Uterus (tissue), 4 donors: ENCODE measurements at places on chromosomes 1 and 21. TPM values are rescaled to one million over a fixed set of nuclear protein-coding genes. Genes with fewer than 3 reads are reported as not detected.

- no peak for DNase-seq
These were observed 74.4 kb upstream of the LYPLAL1 start for GRCh38 chr1:219099307-219099706.

DNA sequence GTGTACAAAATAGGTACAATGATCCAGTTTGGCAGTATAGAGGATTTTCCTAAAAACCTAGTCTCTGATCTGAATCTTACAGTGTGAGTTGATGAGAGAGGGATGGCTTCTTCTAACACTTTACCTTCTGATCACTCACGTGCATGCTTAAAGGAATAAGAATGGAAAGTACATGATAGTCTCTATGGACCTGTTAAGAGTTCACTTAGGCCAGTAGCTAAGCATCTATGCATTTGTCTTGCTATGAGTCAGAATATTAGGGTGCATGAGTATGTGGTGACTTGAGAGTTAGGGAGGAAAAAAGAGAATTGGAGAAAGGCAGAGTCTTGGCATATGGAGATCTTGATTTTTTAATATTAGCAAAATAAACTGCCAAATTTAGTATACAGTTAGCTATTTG is 206.3 kb downstream of the COL11A1 start:
- DNase-seq = no peak

DNA sequence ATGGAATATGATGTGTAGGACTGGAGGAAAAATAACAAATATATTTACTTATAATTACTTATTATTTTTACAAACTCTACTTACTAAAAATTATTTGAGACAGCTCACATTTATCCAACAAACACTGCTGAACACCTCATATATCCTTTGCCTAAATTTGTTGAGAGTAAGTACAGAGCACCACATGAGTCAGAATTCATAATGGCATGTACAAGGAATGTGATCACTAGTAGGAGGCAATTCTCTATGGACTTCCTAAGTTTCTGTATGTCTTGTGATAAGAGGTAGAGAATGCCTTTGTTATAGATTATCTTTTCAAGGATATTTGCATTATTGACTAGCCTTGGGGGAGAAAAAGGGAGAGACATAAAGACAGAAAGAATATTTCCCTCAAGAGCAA is 8.2 kb upstream of the ST6GALNAC3 start:
- no peak for DNase-seq

DNA sequence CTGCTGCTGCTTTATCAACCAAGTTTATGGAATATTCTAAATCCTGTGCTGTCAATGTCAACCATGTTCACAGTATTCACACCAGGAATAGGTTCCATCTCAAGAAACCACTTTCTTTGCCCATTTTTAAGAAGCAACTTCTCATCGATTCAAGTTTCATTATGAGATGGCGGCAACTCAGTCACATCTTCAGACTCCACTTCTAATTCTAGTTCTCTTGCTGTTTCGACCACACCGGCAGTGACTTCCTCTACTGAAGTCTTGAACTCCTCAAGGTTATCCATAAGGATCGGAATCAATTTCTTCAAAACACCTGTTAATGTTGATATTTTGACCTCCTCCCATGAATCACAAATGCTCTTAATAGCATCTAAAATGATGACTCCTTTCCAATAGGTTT is 39.7 kb upstream of the IFNLR1 start:
- no peak for DNase-seq

DNA sequence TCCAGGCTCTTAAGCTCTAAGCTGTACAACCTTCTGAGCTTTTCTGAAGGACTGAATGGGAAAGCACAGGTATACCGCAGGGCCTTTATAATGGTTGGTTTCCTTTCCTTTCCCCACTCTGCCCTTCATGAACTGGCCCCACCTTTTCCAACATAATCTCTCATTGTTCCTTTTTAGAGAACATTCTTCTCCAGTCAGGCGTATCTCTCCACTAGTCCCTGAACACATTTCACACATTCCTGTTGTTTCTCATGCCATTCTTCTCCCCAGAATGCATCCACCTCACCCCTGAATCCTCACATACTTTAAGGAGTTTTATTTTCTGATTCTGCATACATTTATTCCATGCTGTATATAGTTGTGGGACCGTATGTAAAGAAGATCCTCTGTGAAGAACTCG is 41.3 kb downstream of the PGM1 start:
- DNase-seq = no peak

- no peak for DNase-seq
These were observed 368.7 kb upstream of the RUNX1 start for GRCh38 chr21:35417762-35418161.

- DNase-seq = no peak
These were observed 1.7 kb downstream of the CDC14A start for GRCh38 chr1:100353988-100354387.

GRCh38 chr1:16174261-16174868 is 18.5 kb upstream of the EPHA2 start:
- DNase-seq = no peak

DNA sequence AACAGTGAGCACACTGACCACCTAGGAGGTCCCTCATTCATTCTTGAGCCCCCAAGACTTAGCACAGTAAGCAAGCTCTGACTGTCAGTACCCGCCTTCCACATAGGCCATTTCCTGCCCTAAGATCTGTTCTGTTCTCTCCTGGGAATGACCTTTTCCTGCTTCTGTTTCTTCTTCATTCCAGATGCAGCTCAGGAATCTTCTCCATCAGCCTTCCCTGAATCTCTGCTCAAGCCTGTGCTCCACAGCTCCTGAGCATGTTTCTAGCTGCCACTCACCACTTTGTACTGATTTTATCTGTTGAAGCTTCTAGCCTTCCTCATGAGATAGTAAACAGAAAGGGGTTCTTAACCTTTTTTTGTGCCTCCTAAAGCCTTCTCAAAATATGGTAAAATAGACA is 56.6 kb downstream of the ZNF281 start:
- DNase-seq = no peak

GRCh38 chr1:109368464-109368863 is 29.3 kb downstream of the SORT1 start:
- no peak for DNase-seq

- no peak for DNase-seq
These were observed 845.4 kb upstream of the ADAMTS5 start for GRCh38 chr21:27812279-27812678.

GRCh38 chr1:201761178-201761577 is 67.8 kb upstream of the IPO9 start:
- DNase-seq = no peak

DNA sequence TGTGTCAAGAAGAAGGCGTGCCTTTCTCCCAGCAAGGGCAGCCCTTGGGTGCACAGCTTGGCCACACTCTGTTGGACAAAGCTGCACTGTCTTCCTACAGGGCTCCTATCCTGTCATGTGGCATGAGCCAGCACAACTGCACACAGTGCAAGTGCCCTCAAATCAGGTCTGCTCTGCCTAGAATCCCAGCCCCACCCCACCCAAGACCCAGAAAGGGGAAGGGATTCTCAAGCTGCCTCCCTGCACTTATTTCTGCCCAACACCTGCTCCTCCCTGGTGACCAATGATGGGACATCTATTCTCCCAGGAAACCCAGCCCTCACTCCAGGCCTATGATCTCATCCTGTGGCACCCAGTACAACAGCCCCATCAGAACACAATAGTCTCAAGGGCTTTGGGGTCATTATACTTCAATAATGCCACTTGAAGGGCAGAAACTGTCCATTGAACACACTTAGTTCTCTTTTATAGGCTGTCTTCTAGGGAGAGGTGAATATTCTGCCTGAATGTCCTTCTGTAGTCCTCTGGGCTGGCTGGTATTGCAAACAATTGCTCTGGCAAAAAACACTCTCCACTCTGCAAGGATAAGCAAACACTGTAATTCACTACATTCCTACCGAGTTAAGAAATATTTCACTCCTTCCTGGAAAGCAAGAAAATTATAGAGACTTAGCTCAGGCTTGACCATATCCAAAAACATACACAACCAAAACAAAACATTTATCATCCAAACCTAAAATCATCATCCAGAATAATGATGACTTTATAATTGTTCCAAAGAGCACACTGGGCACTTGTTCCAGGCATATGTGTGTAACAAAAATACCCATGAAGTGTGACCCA is 43.1 kb upstream of the IGSF3 start:
- DNase-seq = no peak

DNA sequence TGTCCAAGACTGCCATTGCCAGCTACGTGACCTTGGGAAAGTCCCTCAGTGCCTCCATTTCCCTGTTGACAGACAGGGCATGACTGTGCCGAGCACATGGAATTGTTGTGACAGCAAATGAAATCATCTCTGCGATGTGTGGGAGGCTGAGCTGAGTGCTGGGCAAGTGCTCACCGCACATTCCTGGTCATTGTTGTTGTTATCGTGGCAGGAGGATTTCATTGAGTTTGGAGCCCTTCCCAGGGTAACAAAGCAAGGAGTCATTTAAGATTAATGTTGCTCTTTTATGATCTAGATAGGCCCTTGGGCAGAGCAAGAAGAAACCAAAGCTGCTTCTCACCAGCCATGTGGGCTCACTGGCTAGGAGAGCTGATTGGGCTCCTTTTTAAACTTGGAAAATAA is 39.6 kb upstream of the ITPKB start:
- peak; percentile 79 for DNase-seq

GRCh38 chr1:7551442-7551841 is 219.7 kb upstream of the VAMP3 start:
- DNase-seq = no peak

DNA sequence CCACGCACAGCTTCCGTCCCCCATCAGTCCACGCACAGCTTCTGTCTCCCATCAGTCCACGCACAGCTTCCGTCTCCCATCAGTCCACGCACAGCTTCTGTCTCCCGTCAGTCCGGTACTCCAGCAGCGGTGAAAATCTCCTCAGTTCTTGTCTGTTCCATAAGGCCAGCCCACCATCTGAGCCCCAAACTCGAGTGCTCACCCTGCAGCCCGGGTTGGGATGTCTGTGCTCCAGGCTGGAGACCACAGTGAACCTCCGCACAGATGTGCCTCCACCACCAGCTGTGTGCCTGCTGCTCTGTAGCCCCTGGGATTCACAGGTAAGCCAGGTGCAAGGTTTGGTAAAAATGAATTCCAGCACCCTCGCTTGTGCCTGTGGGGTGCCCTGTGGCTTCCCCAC is 258.6 kb downstream of the NPHP4 start:
- no peak for DNase-seq

- DNase-seq = no peak
These were observed 111.7 kb upstream of the IPO9 start for GRCh38 chr1:201717286-201717685.

DNA sequence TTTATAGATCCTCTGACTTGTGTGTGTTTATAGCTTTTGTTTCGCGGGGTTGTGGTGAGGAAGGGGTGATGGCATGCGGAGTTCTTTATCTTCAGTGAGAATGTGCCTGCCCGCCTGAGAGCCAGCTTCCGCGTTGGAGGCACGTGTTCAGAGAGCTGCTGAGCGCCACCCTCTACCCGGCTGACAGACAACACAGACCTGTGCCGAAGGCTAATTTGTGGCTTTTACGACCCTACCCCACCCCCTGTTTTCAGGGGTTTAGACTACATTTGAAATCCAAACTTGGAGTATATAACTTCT is 14.4 kb upstream of the CD101 start:
- DNase-seq = no peak

- no peak for DNase-seq
These were observed 13.7 kb downstream of the ADARB1 start for GRCh38 chr21:45088116-45088515.

DNA sequence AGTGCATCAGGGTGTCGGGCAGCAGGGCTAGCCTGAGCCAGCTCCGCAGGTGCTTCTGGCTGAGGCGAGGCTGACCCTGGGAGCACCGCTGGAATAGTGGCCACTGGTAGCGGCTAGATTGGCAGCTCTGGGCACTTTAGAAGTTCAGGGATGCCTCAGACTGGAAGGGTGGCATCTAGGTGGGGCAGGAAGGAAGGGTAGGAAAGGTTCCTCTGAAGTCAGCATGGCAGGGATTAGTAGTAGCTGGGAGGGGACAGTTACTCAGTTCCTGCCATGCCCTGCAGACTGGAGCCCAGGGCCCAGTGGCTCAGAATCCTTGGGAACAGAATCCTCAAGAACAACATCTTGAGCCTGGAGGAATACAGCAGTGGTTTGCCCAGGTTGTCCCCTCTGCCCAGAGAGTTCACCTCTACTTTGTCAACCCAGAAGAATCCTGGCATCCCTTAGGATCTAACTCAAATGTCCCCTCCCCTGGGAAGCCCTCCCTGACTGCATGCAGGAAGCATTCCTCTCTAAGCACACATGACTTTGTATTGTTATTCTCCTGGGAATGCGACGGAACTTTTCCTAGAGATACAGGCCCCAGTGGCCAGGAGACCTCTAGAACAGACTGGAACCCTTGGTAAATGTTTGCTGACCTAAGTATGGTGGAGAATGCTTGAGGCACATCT is 39.5 kb upstream of the BCAR3 start:
- DNase-seq = no peak

- DNase-seq = no peak
These were observed 69.2 kb upstream of the HSPA13 start for GRCh38 chr21:14452031-14452726.

DNA sequence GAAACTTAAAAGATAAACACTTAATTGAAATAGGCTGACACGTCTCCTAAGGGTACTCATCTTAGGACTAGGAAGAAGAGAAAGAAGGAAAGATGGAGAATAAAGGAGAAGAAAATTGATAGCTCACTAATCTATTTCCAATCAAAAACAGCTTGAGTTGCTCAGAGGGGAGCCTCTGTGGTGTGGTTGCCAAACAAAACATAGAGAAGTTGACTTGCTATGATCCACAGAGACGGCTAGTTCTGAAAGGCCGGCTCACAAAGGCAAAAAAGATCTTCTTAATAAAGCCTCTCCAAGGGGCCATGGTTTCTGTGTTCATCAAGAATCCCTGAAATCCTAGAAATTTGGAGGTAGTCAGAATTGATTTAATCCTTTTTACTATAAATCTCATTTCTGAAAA is 644.1 kb downstream of the LMO4 start:
- DNase-seq = no peak

- DNase-seq = no peak
These were observed 434.4 kb downstream of the PTPRU start for GRCh38 chr1:29670752-29671151.

DNA sequence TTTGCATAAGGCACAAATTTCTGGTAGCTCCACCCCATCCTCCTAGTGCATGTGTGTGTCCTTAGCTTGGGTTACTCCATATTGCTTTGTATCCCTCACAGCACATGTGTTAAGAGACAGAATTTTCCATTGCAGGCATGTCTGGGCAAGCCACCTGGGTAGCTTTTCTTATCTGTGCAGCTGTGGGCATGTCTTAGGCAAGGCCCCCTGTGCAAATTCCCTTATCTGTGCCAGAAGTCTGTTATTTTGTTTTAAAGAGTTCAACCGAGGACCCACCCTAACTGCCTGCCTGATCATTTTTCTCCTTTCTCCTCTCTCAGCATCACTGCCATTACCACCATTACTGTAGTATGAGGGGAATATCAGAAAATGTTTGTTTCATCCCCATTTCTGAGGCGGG is 131.9 kb downstream of the CYYR1 start:
- no peak for DNase-seq

- DNase-seq = no peak
These were observed 336.9 kb downstream of the KCNT2 start for GRCh38 chr1:196271212-196271947.

Gene CFAP45
- total RNA-seq = 3.6 TPM

Gene ZNF436
- total RNA-seq = 19.7 TPM

Gene MYBPH
- not detected for total RNA-seq

Gene MAP1LC3C
- 5.9 TPM for total RNA-seq

Gene NTMT2
- not detected for total RNA-seq

Gene PSMB2
- 39.4 TPM for total RNA-seq
